ENCODE measurements at places on chromosomes 6 and 20.

DNA sequence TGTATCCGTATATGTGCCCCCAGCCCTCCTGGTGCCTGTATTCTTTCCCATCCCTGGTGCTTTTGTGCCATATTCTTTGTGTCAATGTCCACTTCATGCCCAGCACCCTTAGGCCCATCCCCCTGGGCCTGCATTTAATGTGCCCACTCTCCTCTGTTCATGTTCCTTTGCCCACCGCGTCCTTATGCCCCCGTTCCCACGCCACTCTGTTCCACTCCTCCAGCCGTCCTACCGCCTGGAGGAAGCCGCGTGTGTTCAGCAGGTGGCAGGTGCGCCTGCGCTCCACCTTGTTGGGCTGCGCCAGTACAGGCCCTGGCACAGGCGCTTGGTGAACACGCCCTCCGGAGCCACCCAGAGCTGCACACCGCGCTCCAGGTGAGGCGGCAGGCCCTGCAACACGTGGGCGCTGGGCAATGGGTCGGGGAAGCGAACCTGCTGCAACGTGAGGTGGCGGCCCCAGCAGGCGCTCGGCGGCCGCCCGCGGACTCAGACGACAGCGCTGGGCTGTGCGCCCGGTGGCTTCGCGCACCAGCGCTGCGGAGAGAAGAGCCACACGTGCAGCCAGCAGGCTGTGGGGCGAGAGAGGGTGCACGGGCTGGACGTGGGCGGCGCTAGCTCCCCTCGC is 4.0 kb upstream of the FOXS1 start:
- DNase-seq: no peak

DNA sequence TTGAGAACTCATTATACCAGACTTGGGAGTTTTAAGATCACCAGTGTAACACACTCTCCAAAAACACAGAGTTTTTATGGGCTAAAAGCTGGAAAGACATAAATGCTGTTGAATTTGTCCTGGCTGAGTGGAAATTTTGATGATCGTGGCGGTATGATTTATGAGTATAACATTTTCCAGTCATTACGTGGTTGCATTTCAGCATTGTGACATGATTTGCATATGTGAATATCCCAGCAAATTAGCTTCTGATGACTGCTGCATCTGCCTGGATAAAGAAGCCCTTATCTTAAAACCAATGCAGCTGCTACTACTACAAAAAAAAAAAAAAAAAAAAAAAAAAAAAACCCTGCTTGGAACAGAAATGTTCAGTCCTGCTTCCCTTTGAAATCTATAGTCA is 850.9 kb downstream of the TFAP2A start:
- DNase-seq: no peak

DNA sequence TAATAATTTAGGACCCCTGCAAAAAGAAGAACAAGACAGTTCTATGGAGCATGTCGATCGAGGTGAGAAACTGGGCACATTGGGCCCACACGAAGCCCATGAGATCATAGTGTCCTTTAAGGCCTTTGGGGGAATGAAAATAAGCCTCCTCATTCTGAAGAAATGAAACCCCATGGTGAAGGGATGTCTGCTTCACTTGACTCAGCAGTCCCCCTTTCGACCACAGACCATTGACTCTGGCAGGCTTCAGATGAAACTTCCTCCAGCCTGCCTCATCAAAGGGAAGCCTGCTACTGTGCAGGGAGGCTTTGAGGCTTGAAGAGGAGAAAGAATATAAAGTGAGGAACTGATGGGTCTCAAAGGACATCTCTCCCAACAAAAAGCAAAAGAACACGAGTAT is 144.2 kb upstream of the FBXL4 start:
- DNase-seq: no peak

GRCh38 chr20:53579581-53580375 is 13.9 kb downstream of the ZNF217 start:
- DNase-seq: no peak

GRCh38 chr6:51600514-51600913 is 486.9 kb downstream of the PKHD1 start:
- no peak for DNase-seq

Measured in NCI-H1694 (cell line).